ENCODE measurements at places on chromosomes 2 and 18.

DNA sequence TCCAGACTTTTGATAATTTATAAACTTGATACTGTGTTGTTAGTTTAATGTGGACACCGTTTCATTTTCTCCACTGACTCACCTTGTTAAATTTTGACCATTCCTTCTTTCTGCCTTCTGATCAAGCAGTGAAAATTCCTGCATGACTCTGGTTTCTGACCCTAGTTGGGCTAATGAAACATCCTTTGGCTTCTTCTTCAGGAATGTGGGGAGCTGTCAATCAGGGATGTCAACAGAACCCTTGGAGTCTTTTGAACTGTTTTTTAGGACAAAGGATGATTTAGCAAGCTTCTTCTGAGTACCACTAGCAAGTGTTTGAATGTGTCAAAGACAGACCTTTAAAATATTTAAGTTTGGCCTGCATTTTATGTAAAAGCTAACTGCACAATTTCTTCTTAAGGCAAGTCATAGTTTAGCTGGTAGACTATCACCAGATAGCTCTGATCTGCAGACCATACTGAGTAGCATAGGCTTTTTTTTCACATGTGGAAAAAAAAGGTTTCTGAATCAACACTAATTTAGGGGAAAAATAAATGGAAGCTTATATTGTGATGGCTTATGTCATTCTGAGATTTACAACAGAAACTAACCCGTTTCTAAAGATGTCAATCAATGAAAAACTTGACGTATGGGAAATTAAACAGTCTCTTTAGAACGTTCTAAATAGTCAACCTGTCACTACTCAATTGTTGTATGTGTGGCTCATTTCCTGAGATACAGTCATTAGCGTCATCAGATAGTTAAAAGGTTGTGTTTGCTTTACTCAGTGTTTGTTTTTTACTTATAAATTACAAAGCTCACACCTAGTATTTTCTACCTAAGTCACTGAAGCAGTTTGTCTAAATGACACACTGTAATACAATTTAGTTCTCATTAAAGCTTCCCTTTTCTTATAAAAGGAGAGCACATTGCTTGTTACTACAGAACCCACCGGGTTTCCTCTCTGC is 311.4 kb downstream of the PTPRM start:
- DNase-seq: no peak

DNA sequence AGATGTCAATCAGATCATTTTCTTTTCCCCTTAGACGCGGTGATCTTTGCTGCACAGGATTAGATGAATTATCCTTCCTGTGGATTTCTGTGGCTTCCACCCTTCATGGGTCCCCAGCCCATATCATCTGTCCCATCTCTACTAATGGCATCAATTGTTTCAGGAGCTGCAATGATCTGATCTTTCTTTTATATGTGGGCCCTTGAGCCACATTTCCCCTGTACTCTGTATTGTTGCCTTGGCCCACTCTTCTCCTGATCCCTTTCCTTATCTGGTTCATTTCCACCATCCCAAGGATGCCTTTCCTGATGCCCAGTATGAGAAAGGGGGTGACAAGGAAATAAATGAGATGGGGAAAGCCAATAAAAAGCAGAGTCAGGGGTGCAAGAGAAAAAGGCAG is 24.7 kb downstream of the SP140 start:
- no peak for DNase-seq

DNA sequence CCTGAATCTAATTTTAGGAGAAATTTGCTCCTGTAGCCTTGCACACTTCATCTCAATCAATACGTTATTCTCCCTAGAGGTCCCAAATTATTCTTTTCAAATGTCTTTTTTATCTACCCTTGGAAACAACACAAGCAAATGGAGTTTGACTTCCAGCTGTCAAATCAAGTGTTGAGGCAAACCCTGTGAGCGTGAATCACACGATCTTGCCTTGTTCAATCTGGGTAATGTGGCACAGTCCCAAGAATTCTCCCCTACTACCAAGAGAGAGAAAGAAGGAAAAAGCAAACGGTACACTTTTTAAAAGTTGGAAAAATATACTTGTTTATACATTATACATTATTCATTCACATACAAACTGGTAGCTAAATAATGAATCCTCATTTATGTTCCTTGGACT is 2035.3 kb upstream of the CELF4 start:
- no peak for DNase-seq

GRCh38 chr2:216206041-216206703 is 97.0 kb downstream of the XRCC5 start:
- DNase-seq: no peak
